NCI-H446 (cell line): ENCODE measurements at places on chromosomes 1 and 21.

- peak; percentile 67 for DNase-seq
These were observed 9.1 kb downstream of the CDKN2C start for GRCh38 chr1:50978852-50979781.

DNA sequence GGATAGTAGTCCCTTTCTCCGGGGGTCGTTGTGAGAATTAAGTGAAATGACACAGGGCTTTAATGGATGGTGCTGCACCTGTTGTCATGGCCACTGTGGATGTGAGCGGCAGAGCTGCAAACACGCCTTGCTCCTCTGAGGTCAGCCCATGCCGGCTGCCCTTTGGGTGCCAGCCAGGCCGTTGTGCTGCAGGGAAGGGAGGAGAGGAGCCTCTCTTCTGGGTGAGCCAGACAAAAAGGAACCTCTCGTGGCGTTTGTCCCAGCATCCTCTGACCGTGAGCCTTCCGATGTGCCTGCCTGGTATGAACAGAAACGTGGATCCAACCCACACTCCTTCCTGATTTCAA, 383.0 kb upstream of the VAMP3 start:
- DNase-seq, result no peak

DNA sequence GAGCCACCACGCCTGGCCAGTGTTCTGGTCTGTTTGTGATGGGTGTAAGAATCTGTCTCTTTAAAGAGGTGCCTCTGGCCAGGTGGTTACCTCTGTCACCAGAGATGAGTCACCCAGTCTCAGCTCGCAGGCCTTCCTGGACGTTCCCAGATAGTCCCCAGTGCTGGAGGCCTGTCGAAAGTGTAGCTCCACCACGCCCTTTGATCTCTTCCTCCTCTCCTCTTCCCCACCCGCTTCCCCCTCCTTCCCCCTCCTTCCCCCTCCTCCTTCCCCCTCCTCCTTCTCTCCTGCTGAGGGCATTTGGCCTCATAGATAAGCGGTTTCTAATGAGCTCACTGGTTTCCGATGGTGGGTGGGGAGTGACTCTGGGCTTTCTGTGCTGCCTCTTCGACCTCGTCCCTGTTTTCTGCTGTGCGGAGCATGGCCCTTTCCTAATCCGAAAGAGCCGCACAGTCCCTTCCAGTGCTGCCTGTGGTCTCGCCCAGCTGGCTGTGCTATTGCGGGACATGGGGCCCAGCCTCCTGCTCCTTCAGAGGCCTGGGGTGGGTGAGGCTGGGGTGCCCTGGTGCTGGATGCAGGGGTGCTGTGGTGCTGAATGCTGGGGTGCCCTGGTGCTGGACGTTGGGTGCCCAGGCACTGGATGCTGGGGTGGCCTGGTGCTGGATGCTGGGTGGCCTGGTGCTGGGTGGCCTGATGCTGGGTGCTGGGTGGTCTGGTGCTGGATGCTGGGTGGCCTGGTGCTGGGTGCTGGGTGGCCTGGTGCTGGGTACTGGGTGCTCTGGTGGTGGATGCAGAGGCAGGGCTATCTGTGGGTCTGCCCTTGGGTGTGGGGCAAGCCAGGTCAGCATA, 19.2 kb downstream of the AGPAT3 start:
- DNase-seq, result no peak

DNA sequence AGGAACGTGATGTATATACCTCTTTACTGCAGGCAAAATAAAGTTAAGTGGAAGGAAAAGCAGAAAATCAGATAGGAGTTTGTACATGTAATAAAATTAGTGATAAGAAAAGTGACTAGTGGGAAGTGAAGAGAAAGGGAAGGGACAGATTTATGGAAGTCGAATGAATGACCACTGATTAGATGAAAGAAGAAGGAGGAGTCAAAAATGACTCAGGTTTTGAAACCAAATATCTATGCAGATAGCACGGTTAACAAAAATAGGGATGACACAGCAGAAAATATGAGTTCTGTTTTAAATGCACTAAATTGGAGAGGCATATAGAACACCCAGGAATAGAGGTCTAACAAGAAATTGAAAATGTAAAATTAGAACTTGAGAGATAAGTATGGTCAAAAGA, 128.0 kb downstream of the HMCN1 start:
- DNase-seq, result no peak
